ENCODE measurements at places on chromosomes 13 and 19.

DNA sequence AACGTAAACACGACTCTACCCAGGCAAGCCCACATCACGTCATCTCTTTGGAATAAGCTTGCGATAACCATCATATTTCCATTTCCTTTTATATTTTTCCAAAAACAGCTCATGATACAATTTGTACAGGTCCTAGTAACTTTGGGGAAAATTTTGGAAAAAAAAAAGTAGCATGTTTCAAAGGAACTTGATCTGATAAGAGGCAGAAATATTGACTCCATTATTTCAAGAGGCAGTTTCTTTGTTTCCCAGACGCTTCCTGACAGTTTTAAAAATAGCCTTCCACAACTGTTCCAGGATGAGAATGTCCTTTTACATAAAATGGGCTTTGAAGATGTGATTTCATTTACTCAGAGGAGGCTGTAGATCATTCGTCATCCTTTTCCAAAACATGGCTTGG, 23.1 kb downstream of the KLF2 start:
- DNase-seq, result no peak

- DNase-seq, result no peak
These were observed 5.7 kb downstream of the SOX1 start for GRCh38 chr13:112072534-112073244.

- DNase-seq, result no peak
These were observed 955 bp downstream of the ZNF274 start for GRCh38 chr19:58183817-58184215.

- no peak for DNase-seq
These were observed 127.4 kb downstream of the DCT start for GRCh38 chr13:94352057-94352456.

DNA sequence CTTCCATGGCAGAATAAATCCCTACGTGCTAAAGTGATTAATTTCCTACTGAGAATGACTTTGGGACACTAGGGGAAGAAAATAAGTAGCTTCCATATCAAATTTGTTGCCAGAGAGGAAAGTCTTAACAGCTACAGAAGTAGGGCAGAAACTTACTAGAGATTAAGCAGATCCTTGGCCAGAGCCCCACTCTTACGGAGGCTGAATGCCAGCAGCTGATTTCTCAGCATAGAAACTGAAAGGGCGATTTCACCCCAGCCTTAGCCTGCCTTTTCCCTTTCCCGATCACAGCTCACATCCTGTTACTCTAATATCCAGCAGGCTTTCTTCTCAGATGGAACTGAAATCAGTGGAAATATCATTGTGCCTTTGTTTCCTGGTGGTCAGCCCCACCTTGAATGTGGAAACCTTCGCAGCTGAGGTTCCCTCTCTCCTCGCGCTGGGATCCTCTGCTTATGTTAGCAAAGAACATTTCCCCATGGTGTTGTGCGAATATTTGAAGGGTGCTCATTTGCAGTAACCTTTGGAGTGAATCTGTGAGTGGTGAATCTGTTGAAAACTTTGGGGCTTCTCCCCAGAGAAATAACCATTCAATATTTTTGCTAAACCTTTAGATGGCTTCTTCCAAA, 8.4 kb downstream of the FAM124A start:
- DNase-seq, result no peak

- DNase-seq, result no peak
These were observed 273.4 kb downstream of the DCLK1 start for GRCh38 chr13:35857769-35858168.

DNA sequence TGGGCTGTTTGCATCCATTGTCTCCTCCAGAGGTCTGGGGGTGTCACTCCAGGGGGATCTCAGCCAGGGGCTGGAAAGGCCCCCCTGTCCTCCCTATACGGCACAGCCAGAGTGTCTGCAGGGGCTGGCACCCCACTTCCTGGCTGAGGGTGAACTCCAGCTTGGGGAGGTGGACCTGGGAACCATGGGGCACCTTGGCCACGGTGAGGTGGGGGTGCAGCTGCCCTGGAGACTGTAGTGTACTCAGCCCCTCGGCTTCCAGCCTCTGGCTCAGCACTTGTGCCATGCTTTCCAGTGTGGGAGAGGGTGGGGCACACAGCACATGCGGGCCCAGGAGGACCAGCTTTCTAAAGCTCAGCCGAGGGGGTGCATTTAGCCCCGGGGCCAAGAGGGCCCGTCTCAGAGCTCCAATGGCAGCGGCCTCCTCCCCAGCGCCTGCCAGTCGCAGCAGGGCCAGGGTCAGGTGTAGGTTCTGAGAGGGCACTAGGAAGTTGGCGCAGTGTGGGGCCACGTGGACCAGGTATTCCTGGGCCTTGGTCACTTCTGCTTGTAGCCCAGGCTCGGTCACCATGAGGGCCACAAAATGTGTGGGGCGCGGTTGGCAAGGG, 1.4 kb downstream of the LENG9 start:
- DNase-seq, result no peak

GRCh38 chr13:108194435-108194936, 20.9 kb downstream of the LIG4 start:
- DNase-seq, result no peak

DNA sequence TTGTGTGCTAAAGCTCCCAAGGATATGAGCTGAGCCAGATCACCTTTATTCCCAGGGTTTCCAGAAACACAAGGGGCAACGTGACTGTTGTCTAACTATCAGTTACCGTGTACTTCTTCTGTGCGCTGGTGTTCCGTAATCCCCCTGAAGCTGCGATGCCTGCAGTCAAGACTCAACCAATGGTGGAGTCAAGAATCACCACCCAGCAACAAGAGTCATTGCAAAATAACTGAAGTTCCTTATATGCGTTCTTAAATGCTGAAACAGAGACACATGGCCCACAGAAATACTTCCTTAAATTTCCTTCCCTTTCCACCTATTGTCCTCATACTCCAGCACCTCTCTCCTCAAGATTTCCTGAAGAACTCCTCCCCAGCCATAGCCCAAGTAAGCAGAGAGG, 200.2 kb downstream of the KATNAL1 start:
- no peak for DNase-seq

- no peak for DNase-seq
These were observed 409.3 kb downstream of the ZNF536 start for GRCh38 chr19:30781519-30781918.

DNA sequence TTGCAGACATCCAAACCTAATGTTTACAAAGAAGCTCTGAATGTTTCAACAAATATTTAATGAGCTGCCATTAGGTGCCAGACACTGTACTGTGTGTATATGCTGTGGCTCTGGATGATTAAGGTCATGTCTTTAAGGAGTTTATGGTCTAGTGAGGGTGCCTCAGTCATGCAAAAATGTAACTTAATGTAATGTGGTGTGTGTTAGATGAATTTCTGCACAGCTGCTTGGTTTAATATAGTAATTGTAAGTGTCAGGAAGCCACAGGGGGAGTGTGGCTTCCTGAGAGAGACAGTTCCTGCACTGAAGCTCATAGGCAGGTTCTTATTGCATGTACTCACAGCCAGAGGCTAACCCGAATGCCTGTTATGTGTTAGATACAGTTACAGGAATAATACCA, 43.3 kb downstream of the SPATA13 start:
- no peak for DNase-seq
